ENCODE measurements at places on chromosomes 2 and 18.

DNA sequence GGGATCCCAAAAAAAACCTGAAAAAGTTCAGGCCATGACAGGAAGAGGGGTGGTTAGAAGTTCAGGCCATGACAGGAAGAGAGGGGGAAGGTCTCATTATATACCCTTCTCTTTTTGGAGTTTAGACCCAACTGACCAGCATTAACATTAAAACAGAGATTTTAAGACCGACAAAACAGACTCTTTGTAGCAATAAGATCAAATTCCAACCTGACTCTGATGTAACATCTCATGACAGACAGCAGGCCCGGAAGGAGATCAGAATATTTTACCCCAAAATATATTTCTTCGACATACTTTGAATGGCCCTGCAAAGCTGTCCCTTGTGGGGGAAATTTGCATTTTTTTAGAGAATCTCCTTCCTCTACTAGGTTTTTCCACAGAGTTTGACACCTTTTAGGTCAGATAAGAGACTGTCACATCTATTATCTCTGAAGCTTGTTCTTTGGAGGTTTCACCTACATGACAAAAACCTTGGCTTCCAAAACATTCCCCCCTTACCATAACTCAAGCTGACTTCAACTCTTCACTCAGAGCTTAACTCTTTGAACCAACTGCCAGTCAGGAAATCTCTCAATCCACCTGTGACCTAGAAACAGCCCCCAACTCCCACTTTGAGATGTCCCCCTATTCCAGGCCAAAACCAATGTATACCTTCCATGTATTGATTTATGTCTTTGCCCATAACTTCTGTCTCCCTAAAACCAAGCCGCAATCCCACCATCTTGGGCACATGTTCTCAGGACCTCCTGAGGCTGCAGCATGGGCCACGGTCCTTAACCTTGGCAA lies 51.0 kb upstream of the B3GNT2 start:
- no peak for DNase-seq

DNA sequence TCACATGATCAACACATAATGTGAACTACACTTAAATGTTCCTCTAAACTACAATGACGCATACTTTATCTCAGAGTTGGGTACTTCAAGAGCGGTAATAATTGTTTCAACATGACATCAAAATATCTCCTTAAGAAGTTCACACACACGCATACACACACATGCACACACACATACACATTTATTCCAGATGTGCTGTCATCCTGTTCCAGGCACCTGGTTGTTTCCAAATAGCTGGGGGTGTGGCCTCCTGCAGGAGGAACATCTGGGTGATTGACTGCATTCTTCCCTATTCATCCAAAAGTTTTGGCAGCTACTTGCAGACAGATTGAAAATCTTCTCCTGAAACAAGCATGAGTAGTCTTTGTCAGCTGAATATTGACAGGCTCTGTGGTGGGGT lies 37.9 kb upstream of the PIK3C3 start:
- DNase-seq, result no peak

GRCh38 chr2:28134857-28135256 lies 244.3 kb downstream of the BABAM2 start:
- no peak for DNase-seq

- DNase-seq, result no peak
Observed at GRCh38 chr2:183033951-183034350, 4.3 kb downstream of the NCKAP1 start.

DNA sequence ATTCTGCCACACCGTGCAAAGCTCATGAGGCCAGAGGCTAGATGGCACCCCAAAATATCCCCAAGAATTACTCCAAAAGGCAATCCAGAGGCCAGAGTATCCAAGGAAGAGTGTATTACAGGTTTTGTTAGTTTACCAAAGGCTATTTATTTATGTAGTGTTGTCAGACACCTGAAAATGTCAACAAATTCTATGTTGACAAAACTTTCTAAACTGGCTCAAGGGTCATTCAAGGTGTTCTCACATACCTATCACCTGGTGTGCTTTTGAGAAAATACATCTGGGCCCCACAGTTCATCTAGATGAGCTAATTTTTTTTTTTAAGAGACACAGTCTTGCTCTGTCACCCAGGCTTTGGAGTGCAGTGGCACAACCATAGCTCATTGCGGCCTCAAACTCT lies 12.4 kb upstream of the DTNB start:
- no peak for DNase-seq

- DNase-seq, result no peak
Observed at GRCh38 chr2:239308661-239309397, 92.0 kb downstream of the HDAC4 start.

- DNase-seq, result no peak
Observed at GRCh38 chr18:77096936-77097886, 35.4 kb downstream of the MBP start.

DNA sequence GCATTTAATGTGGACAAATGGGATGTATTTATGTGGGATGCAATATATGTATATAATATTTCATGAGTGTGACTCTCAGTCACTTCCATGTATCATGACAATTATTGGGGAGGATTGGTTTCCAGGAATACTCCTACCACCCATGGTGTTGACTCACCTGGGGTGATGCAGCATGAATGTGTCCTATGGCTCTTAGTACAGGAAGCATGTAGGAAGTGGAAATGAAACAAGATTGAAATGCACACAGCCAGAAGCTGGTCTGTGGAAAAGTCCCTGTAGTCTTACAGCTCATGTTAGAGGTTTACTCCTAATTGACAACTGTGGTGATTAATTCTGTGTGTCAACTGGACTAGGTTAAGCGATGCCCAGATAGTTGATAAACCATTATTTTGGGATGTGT lies 89.3 kb upstream of the HAAO start:
- no peak for DNase-seq

- no peak for DNase-seq
Observed at GRCh38 chr2:219598308-219599078, 836 bp downstream of the STK11IP start.

- DNase-seq, result no peak
Observed at GRCh38 chr2:136211701-136212100, 93.8 kb upstream of the CXCR4 start.

DNA sequence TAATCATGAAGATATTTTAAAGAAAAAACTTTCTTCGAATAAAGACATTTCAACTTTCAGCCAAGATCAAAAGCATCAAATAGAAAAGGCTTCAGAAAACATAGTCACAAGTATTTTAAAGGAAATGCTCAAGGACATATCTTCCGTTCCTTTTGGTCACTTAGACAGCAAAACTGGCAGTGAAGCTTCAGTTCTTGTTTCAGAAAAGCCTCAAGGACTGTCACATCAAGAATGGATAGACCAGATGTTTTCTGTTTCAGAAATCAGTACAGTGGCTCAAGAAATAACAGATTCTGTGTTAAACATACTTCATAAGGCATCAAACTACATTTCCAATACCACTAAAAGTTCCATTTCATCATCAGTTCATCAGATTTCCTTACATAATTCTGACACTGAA lies 51.8 kb downstream of the FSIP2 start:
- DNase-seq, result no peak

GRCh38 chr2:10359246-10359645 lies 56.5 kb downstream of the HPCAL1 start:
- DNase-seq, result no peak

GRCh38 chr2:157441072-157441454 lies 2.8 kb downstream of the CYTIP start:
- DNase-seq, result peak; percentile 81

DNA sequence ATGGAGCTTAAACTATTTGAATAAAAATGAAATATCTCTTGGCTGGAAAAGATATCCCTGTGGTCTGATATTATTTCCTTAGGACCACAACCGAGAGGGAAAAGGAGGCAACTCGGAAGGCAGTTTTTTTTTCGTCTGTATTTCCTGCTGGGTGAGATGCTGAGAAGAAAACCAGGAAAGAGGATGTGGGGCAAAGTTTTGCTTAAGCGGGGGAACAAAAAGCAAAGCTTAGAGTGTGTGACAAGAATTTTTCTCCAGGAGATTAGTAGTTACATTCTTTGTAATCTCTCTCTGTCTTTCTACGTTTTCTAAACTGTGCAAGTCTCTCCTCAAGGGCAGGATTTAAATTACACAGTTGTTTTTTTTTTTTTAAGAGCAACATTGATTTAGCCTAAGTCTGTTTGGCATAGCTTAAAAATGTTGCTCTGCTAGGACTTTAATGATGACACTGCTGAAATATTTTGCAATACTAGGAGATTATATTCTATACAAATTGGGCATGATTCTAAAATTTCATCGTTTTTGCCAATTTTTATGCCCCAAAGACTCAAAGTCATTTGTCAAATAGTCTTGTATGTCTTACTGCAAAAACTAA lies 258.5 kb downstream of the KCNS3 start:
- no peak for DNase-seq

- DNase-seq, result peak; percentile 57
Observed at GRCh38 chr2:241950413-241951315, 81.1 kb downstream of the RTP5 start.

- DNase-seq, result peak; percentile 36
Observed at GRCh38 chr2:195575879-195576401, 81.1 kb upstream of the SLC39A10 start.

DNA sequence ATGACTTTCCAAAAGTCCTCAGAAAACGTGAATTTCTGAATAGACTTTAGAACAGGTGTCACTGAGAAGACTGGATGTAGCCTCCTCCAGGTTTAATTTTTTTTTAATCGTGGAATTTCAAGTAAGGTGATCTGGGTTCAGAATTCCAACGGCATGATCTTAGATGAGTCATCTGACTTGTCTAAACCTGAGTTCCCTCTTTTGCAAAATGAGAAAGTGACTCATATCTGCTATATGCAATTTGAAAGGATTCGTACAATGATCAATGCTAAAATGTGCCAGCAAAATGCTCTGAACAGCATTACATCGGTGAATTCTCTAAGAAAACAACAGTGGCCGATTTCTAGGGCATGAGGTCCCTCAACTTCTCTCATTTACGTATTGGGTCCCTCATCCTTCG lies 69.1 kb upstream of the ZNF516 start:
- DNase-seq, result no peak

DNA sequence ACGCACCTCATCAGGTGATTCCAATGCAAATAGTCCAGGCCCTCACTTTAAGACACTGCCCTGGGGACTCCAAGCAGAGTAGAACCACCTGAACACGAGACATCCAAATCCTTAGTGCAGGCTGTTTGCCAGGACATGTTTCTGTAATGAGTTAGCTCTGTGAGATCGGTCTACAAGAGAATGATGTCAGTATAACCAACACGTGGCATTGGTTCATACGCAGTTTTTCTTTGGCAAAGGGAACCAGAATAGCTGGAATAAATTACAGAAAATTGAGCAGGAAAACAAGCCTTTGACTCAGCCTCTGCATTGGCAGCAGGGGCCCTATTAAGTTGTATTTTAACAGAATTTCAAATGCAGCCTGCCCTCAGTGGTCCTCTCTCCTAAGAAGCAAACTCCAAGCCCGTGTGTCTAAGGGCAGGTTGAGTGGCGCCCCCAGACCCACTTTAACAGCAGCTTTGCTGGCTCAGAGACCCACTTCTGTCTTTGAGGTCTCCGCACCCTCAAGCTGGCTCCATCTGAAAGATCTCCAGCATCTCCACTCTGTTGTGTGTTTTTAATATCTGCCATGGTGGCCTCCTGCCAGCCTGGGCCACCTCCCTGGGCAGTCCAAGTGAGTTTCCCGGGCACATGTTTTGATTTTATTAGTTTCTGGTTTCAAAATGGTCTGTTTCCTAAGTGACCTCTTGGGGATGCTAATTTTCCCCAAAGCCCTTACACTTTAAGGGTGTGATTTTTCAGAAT lies 61.3 kb downstream of the ALPK2 start:
- DNase-seq, result no peak
